HAP-1 (cell line): ENCODE measurements at places on chromosomes 11 and 22.

- no peak for DNase-seq
These were observed 73.6 kb downstream of the MICAL3 start for GRCh38 chr22:17950651-17951214.

- DNase-seq: no peak
These were observed 21.3 kb downstream of the IFITM10 start for GRCh38 chr11:1728931-1729691.

GRCh38 chr11:11135820-11136476 is 217.1 kb downstream of the CSNK2A3 start:
- DNase-seq: no peak

DNA sequence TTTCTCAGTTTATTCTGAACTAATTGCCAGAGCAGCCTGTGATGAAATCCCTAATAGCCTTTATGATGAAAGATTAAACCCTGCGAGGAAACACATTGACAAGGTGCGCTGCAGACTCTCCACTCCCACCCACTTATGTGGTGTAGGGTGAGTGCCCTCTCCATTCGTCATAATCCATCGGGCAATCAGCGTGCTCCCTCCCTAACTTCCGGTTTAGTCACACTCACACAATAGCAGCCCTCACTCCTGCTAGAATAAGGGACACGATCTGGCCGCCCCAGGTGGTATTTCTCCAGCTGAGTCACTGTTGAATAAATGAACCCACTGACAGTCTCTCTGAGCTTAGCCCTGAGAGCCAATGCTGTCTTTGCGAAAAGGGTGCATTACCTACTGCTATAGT is 188.3 kb downstream of the OPCML start:
- DNase-seq: no peak

DNA sequence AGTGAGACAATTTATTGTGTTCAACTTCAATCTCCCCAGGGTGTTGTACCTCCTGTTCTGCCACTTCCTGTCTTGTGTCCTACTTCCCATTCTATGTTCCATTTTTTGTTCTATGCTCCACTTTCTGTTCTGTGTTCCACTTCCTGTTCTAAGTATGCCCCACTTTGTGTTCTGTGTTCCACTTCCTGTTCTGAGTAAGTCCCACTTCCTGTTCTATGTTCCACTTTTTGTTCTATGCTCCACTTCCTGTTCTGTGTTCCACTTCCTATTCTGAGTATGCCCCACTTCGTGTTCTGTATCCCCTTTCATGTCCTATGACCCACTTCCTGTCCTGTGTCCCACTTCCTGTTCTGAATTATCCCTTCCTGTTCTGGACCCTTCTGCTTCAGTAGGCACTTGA is 732.7 kb downstream of the TBC1D22A start:
- DNase-seq: no peak

- DNase-seq: no peak
These were observed 6.4 kb downstream of the GLYATL1 start for GRCh38 chr11:58945663-58946062.

- DNase-seq: no peak
These were observed 541.7 kb downstream of the NTM start for GRCh38 chr11:131912134-131912533.

GRCh38 chr11:72981971-72982685 is 160.0 kb downstream of the FCHSD2 start:
- no peak for DNase-seq
